ENCODE measurements at places on chromosomes 1 and 21.

- no peaks in the 10 kb centered on the region for H3K27me3 ChIP-seq
- H3K36me3 ChIP-seq: no peaks in the 10 kb centered on the region
- H3K4me1 ChIP-seq: no peaks in the 10 kb centered on the region
Measured at GRCh38 chr21:27769763-27770162, 802.9 kb upstream of the ADAMTS5 start.

DNA sequence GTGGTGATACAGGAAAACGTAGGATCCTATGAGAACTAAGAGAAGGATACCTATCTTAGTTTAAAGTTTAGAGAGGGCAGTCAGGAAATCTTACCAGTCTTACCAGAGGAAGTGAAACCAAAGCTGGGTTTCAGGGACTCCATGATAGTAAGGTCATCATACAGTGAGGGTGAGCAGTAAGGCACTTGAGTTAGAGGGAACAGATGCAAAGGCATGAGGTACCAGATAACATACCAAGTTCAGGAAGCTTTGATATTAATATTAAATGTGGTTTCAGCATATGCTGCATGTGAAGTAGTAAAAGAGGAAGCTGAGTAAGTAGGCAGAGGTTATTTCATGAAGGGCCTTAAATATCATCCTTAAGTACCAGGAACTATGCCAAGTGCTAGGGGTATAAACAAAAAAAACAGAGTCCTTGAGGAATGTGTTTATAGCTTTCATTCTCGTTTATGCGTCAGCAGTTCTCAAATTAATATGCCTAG, 16.9 kb downstream of the ATG4C start:
- no peak for DNase-seq
- no peak overlapping the region for H3K27ac ChIP-seq
- H3K4me3 ChIP-seq: no peak overlapping the region

DNA sequence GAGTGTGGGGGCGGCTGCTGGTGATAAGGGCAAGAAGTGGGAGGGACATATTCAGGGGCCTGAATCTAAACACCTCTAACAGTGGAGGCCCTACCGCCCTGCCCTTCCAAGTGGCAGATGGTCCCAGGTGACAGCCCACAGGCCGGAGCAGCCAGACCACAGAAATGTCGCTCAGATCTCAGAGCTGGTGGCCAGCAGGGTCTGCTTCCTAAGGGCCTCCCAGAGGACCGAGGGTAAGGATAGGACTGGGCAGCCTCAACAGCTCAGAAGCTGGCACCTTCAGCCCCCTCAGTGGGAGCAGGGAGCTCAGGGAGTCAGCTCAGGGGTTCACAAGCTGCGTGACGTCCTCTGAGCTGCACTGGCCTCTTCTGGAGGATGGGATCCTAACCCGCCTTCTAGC, 201.8 kb upstream of the ZC3H12A start:
- H3K36me3 ChIP-seq: no peaks in the 10 kb centered on the region
- H3K27me3 ChIP-seq: no peaks in the 10 kb centered on the region
- H3K27ac ChIP-seq: no peak overlapping the region

GRCh38 chr1:16969057-16969611, 11.3 kb downstream of the MFAP2 start:
- H3K4me3 ChIP-seq: no peak overlapping the region
- DNase-seq: no peak
- H3K36me3 ChIP-seq: no peaks in the 10 kb centered on the region
- H3K4me1 ChIP-seq: no peaks in the 10 kb centered on the region
- H3K27me3 ChIP-seq: no peaks in the 10 kb centered on the region

GRCh38 chr1:53850082-53850673, 12.1 kb upstream of the NDC1 start:
- peaks cover 17% of the 10 kb centered on the region for H3K36me3 ChIP-seq
- no peak overlapping the region for H3K4me3 ChIP-seq
- no peak overlapping the region for H3K27ac ChIP-seq
- peaks cover 10% of the 10 kb centered on the region for H3K27me3 ChIP-seq
